ENCODE measurements at places on chromosomes 1 and 21.
A peak's percentile ranks its signal among the peaks of the same experiment; 100 is the strongest.

GRCh38 chr1:169733924-169734323 is at the start of gene SELE:
SELE (minus strand) TSS chr1:169734079; CDS start chr1:169733612, 467 bp downstream.
- DNase-seq, result no peak

GRCh38 chr1:61079296-61079897 is 3.0 kb upstream of the NFIA start:
- DNase-seq, result peak; percentile 83

DNA sequence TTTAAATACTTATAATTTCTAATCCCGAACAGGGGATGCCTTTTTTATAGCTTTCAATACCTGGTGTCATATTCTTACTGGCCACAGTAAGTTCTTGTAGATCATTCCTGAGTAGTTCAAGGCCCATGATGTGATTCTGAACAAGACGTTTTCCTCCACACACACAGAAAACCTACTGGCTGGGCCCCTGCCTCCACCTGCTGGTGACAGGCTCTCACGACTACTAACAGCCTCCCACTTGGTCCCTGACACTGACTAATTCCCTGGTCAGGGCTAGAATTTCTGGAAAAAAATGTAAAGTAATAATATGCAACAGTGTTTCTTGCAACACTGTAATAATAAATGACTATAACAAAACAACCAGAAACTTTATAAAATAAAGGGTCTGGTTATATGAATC is 50.4 kb upstream of the RIPK4 start:
- peak; percentile 40 for DNase-seq

- no peak for DNase-seq
Measured at GRCh38 chr21:46304955-46305354, 18.7 kb downstream of the C21orf58 start.

DNA sequence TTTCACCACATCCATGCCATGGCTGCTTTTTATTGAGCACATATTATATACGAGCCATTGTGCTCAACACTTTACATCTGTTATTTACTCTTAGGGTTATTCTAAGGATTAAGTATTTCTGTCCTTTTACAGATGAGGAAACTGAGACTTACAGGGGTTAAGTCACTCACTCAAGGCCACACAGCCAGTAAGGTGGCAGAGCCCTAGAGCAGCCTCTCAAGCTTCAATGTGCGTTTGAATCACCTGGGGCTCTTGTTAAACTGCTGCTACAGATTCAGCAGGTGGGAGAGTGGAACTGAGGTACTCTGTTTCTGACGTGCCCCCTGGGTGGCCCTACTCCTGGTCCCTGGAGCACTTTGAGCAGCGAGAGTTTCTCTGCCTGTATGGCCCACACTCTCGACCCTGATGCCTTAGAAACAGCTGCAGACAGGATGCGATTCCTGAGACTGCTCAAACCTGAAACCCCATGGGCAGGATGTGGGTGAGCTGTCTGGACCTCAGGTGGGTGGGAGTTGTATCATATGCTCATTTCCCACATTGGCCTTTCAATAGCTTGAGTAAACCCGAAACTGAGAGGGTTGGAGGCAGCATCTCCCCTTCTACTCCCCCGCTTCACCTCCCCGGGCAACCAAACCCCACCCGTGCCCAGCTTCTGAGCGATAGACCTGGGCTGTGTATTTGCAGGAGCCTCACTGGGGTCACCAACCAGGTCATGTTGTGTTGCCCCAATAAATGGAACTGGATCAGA is 59.3 kb downstream of the MAN1C1 start:
- DNase-seq, result no peak

DNA sequence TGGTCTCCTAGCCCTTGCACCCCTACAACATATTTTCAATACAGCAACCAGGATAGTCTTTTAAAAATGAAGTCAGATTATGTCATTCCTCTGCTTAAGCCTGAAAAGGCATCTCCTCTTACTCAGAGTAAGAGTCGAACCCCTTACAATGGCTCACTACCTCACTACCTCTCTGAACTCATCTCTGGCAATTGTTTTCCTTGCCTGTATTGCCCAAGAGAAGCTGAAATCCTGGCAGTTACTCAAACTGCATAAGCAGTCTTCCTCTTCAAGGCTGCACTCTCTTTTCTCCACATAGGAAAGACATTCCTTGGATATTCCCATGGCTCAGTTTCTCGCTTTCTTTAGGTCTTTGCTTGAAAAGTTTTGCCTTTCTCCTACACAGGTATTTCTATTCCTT is 22.7 kb downstream of the CLDN8 start:
- DNase-seq, result no peak

DNA sequence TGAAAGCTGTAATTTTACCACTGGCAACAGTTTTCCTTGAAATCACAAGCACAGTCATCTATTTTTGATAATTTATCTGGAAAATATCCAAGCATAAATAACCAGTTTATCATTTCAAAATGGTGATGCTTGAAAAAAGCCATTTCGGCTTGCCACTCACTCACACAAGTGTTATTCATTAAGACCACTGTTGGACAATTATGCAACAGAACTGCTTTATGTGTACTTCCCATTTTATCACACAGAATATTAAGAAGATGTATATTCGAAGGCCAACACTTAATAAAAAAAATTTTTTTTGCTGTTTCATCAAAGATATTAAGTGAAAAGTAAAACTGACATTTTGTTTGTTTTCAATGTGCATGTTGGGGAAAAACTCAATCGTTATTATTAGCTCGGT is 62.3 kb downstream of the EIF4G3 start:
- DNase-seq, result no peak
